NCI-H524 (cell line): ENCODE measurements at places on chromosomes 1 and 21.

DNA sequence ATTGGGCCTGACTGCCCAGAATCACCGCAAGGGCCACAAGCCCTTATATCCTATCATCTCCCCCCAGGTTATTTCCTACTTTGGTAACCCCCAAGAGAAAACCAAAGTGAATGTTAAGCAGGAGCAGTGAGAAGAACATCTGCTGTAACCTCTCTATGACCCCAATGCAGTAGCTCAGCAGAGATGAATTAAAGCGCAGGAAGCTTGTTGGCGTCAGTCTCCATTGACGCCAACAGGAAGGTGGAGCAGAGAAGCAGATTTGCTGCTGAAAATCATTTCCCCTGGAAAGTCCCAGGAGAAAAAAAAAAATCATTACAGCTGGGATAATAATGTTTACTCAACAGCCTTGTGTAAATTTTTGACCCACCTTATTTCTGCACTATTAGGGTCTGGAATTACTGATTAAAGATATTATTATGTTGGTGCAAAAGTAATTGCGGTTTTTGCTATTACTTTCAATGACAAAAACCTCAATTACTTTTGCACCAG, 33.2 kb upstream of the FAM163A start:
- DNase-seq, result no peak

GRCh38 chr1:4346131-4346530, 308.3 kb upstream of the AJAP1 start:
- no peak for DNase-seq

DNA sequence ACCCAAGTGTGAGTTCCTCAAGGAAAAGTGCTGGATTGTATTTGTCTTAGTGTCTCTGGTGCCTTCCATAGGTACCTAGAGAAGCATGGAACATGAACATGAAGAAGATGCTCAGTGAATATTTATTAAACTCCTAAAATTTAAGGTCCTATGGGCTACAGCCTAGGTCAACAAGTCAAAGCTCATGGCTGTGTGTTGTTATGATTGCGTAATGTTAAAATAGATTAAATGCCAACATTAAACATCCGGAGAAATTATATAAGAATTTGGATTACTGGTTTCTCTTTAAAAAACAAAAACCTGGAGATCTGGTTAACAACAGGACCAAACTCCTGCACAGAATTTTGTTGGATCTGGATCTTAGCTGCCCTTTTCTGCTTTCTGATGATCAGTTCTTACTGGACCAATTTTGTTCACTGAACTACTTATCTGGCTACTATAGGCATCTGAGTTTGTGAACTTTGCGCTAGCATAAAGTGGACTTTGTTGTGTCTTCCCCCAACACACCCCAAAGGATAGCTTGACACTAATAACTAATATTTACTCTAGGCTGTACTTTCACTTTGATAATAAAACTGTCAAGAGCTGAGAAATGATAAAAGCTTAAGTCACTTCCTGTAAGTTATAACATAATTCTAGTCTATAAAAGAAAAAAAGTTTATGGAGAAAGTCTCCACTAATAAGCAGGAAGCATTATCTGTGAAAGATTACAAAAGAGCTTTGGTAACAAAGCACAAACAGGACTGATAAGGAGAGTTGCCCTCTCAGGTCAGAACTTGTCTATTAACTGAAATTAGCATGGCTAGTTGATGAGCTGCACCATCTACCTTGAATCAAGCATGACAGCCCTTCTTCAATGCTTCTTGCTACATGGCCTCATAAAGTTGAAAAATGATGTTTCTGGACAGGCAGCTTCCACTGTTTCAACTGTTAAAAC, 20.7 kb downstream of the F5 start:
- no peak for DNase-seq

DNA sequence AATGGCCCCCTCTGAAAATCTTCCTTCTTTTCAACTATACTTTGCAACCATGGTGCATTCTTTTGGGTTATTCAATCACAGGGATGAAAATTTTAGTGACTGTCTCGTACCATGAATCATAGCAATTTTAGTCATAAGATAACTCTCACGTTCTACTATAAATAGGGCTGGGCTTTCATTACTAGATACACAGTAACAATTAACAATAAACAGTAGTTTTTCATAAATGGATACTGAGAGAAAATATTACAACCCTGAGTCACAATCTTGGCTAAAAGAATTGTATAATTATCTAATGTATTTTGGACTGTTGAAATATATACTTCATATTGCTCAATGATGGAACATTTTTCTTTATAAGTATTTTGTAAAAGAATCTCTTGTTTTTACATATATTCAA, 96.1 kb downstream of the TEX35 start:
- no peak for DNase-seq

GRCh38 chr1:69985376-69985775, 220.0 kb downstream of the LRRC40 start:
- no peak for DNase-seq

GRCh38 chr1:231423648-231424047, 1.6 kb upstream of the EGLN1 start:
- no peak for DNase-seq

DNA sequence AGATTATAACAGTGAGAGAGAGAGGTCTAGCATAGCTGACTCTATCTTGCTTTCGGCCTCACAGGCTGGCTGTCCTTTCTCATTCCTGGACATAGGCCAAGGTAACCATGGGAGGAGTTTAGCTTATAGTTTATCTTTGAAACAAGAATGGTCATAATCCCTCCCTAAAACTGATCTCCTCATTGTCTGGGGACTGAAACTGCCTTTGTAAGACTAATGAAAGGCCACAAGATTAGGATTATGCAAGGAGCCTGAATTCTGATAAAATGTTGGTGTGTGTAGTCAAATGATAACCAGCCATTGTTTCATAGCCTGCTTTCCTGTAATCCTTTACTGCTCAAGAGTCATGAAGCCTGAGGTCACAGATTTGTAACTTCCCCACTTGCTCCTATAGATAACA, 131.9 kb upstream of the LYPLAL1 start:
- DNase-seq, result no peak

DNA sequence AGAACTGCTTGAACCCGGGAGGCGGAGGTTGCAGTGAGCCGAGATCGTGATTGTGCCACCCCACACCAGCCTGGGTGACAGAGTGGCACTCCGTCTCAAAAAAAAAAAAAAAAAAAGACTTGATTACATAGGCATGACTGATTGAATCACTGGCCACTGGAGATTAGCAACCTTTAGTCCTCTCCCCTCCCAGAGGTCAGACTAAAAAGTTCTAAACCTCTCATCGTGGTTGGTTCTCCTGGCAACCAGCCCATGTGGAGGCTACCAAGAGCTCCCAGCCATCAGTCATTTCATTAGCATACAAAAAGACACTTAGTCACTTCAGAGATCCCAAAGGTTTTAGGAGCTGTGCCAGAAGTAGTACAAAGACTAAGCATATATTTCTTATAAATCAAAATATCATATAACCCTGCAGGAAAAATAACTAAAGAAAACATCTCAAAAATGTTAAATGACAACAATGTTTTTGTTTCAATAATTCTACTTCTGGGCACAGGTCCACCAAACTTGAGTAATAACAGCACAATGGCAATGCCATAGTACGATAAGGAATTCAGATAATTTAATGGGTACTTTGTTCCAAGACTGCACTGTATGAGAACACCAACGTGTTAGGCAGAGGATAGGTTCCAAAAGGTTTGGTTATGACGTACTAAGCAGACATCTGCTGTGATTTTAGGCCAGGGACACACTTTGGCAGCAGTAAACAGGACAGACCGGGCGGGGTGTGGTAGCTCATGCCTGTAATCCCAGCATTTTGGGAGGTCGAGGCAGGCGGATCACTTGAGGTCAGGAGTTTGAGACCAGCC, 18.1 kb downstream of the USP48 start:
- DNase-seq, result no peak
